ENCODE measurements at places on chromosomes 1 and 21.

DNA sequence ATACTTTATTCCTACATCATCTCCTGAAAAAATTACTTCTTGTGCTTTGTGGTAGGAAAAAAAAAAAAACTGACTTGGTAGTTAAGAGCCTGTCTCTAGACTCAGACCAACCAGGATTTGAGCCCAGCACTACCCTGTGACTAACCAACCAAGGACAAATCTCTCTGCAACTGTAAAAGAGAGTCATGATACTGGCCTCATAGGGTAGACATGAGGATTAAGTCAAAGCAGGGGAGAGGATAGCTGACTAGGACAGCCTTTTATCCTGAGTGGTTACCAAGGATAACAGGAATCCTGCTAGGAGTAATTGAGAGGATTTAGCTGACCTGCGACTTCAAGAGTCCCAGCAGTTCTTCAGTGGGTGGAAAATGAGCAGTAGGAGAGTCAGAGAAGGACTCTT is 112.8 kb downstream of the C1orf21 start:
- DNase-seq: no peak

GRCh38 chr21:40002978-40003377 is 135.7 kb downstream of the PCP4 start:
- DNase-seq: no peak

DNA sequence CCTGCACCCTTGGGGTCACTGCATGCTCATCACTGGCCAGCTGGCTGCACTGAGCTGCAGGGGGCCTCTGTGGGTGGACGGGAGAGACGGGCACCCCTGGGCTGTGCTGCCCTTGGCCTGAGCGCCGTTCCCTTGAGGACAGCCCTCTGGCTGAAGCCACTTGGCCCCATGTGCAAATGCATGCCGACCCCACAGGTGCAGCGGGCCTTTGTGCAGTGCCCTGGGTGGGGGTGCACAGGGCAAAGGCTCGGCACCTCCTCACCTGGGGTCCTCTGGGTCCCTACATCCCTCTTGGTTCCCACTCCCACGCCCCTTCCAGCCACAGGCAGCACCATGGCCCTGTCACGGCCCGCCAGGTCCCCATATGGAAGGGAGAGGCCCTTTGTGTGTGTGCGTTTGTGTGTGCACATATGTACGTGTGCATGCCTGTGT is 41.3 kb downstream of the COQ8A start:
- DNase-seq: no peak

GRCh38 chr1:225777058-225777582 is 506 bp upstream of the SRP9 start:
- DNase-seq: no peak

DNA sequence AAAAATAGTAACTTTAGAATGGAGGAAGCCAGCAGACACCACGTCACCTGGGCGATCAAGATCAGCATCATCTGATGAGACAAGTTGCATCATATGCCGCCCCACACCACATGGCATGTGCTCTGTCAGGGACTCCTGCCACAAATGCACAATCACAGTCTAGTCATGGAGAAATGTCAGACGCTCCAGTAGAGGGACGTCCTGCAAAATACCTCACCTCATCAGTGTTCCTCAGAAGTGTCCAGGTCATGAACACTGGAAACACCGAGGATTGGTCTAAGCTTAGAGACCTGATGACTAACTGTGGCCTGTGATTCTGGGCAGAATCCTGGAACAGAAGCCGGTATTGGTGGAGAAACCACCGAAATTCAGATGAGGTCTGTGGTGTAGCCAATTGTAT is 14.3 kb downstream of the ADARB1 start:
- peak; percentile 33 for DNase-seq

Measured in hematopoietic multipotent progenitor cell treated with erythropoietin and hydrocortisone succinate and interleukin-3 and kit ligand, for 6 days (in vitro differentiated cells).